Naive thymus-derived CD4-positive, alpha-beta T cell (primary cell): ENCODE measurements at places on chromosomes 3 and 15. TPM values are rescaled to one million over a fixed set of nuclear protein-coding genes. Genes with fewer than 3 reads are reported as not detected.
A peak's percentile ranks its signal among the peaks of the same experiment; 100 is the strongest.

Gene HCLS1
- 340 TPM for polyA plus RNA-seq

Gene TTLL13
- not detected for polyA plus RNA-seq

Gene CLDN18
- not detected for polyA plus RNA-seq

Gene ACP3
- not detected for polyA plus RNA-seq

Gene C2CD4B
- polyA plus RNA-seq = not detected

Gene CEMIP
- 0.02 TPM for polyA plus RNA-seq

Gene RARRES1
- not detected for polyA plus RNA-seq

Gene STRIT1
- not detected for polyA plus RNA-seq

Gene CYB561D2
- polyA plus RNA-seq = 42.4 TPM

Gene SCAMP2
- 131 TPM for polyA plus RNA-seq

Gene RAD51
- 0.34 TPM for polyA plus RNA-seq

Gene ERC2
- polyA plus RNA-seq = not detected

- no peak for DNase-seq
Measured at GRCh38 chr15:60152386-60152785, 148.3 kb downstream of the FOXB1 start.

DNA sequence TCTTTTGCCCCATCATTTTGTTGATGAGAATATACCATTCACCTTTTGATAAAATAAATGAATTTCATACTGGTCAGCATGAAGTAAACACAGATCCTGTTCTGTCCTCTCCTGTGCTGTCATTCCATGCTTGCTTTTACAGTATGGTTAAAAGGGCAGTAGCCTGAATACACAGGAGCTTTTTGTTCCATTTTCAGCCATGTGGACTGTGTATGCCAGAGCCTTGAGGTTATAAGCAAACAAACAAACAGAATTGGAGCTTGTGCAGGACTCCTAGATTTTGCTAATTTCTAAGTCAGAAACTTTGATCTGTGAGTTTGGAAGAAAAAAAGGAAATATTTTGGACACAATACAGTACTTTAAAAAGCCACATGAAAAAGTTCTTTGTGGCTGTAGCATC lies 91.9 kb downstream of the LRRC28 start:
- no peak for DNase-seq

DNA sequence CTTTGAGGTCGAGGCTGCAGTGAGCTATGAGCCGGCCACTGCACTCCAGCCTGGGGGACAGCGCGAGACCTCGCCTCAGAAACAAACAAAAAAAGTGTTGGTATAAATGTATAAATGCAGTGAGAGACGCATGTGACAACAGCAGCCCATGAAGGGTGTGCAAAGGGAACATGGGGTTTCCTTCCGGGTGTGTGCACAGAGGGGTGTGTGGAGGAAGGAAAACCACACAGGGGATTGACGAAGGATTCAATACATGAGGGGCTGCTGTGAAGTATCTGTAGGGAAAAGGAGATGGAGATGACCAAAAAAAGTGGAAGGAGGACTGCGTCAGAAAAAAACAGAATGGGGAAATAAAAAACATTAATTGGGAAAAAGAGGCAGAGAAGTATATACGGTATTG lies 1.1 kb downstream of the MTFMT start:
- no peak for DNase-seq

GRCh38 chr3:129282727-129283327 lies 4.2 kb downstream of the HMCES start:
- no peak for DNase-seq

DNA sequence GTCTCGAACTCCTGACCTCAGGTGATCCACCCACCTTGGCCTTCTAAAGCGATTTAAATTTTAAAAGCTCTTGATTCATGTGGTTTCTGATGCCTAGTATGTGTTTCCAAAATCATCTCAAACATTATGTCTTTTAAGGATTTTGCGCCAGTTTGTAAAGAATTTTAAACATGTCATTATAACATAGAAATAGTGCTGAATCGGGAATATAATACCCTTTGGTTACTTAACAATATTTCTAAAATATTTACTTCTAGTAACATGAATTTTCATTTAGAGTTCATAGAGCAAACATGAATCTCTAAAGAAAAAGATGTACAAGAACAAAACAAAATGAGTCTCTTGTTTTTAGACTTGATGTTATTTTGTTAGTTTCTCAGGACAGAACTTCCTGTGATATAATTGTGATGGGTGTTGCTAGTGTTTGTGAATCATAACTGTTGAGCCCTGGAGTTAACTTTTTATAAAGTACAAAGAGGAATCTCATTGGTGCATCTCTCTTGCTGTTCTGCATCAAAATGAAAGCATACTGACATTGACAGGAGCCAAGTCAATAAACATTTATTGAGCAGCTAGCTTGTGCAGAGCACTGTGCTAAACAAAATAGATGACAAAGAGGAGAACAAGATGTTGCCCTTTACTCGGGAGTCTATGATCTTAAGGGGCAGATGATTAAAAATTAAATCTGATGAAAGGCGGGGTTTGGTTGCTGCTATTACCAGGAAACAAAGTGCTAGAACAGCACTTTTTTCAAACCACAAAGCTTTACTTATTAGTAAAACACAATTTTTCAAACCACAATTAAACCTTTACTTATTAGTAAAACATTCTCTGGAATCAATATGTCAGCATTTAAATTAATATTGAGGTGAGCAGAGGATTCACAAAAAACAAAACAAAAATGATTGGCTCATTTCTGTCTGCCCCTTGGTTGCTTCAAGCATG lies 73.4 kb downstream of the MME start:
- no peak for DNase-seq

- DNase-seq = no peak
Measured at GRCh38 chr3:102536456-102536855, 101.6 kb downstream of the ZPLD1 start.

DNA sequence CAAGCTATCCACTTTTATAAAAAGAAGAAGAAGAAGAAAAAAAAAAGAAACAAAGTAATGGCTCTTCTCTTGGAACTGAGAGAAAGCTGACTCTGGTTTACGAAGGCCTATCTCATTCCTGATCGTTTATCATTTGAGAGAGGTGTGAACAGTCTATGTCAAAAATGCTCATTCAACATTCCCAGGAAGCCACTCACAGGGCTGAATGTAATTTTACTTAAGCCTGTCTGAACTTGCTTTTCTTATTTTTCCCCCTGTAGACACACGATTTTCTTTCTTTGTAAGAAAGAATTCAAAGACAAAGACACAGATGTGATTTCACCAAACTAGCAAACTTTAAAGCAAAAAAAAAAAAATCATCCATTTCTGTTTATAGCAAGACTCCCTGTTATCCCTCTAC lies 805.8 kb downstream of the FHIT start:
- no peak for DNase-seq

DNA sequence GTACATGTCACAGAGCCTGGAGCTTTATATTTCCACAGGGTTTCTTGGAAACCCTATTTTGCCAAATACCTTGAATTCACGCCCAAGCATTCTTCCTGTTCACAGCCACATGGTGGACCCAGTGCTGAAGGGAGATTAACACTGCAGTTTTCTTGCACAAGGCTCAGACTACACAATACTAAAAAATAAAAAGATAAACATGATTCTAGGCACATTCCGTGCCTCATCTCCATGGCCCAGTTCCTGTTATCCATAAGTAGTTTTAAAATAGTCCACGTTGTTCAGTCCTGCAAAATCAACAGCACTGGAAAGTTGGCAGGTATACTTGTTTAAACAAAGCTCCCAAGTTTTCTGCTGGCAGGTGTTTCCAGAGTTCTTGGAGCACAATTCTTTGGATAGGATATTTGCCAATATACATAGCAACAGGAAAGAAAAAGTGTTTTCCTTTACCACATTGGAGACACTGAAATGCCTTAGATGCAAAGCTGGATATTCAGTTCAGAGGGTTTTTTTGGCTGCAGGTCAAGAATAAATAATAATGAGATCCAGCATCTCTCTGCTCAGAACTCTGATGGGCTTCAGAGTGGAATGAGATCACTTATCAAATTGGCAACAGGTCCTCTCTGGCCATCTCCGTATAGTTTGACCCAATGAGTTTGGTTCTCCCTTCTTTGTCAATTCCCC lies 88.1 kb upstream of the TGFBR2 start:
- no peak for DNase-seq

- no peak for DNase-seq
Measured at GRCh38 chr3:150345021-150345538, 63.0 kb upstream of the TSC22D2 start.

DNA sequence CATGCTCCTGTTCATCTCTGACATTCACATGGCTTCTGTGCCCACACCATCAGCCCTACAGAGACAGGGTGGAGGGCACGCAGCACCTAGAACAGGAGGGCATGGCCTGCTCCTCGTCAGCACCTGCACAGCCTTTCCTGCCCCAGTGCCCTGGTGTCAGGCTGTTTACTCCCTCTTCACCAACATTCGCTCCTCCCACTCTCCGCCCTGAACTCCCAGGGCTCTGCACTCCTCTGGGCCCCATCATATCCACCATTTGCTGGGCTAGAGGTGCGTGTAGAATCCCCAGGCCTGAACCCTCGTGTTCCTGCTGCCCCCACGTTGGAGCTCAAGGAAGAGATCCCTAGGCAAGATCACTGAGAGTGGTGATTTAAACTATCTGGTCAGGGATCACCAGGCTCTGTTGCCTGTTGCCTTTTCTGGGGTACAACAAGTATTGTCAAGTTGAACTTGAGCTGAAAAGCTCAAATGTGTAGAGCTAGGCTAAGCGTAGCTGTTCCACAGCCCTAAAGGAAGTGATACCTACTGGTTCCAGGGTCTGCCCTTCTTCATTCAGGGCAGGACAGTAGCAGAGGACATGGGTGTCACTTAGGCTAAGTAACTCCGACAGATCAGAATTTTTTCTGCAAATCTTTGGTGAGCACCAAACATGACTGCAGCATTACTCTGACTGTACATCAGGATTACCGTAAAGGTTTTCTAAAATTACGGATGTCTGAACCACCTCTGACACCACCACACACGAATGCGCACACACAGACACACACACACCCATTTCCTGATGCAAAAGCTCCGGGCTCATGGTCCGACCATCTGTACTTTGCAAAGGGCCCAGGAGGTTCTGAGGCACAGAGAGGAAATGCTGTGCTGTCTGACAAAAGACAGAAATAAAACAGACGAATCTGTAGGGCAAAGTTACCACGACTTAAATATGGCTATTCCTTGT lies 43.7 kb upstream of the GNB5 start:
- peak; percentile 54 for DNase-seq

- no peak for DNase-seq
Measured at GRCh38 chr3:139491966-139492365, 15.7 kb upstream of the RBP2 start.

DNA sequence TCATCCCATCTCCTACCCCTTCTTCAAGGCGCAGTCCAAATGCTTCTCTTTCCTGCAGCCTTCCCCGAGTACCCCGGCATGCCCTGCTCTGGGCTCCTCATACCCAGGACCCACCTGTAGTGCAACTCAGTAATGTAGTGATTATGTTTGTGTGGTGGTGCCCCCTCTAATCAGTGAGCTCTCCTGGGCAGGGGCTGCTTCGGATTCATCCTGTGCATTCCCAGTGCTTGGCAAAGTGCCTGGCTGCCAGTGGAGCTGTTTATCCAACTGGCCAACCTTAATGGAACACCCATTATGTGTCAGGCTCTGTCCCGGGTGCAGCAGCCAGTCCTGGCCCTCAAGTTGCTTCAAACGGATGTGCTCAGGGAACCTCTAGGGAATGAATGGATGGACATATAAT lies 174.4 kb upstream of the LINGO1 start:
- DNase-seq = no peak
